ENCODE measurements at places on chromosomes 12 and 14.

- DNase-seq, result no peak
Measured at GRCh38 chr14:65352964-65353530, 59.5 kb upstream of the FUT8 start.

DNA sequence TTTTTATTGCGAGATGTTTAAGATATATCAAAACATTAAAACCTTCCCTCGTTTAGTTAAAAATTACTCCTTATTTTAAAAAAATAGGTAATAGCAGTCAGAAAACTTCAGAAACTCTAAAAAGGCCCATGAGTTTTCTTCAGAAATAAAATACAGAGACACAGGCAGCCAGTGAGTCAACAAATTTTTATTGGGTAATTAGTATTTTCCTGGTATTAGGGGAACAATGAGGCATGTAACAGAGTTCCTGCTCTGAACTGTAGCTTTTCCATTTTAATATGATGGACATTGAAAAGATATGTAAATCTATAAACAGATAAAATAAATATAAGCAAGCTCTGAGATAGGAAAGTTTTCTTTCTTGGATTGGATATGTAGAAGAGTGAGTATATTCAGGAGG is 399 bp upstream of the ZNF705A start:
- DNase-seq, result no peak

DNA sequence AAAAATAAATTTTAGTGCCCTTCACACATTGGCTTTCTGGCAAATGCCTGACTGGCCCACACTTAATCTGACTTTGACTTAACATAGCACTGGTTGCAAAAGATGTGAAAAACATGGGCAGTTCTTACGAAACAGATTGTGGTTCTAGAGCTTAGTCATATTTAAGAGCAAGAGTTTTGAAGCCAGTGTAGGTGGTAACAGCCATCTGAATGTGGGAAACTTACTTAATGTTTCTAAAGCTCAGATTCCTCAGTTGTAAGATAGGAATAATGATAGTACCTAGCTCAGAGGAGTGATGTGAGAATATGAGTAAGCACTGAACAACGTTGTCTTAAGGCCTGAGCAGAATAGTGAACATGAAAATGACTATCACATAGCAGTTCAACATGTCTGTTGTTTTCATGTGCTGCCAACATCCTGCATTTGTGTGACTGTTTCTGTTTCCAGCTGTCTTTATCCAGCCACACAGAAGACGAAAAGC is 262.7 kb downstream of the SYT1 start:
- no peak for DNase-seq

DNA sequence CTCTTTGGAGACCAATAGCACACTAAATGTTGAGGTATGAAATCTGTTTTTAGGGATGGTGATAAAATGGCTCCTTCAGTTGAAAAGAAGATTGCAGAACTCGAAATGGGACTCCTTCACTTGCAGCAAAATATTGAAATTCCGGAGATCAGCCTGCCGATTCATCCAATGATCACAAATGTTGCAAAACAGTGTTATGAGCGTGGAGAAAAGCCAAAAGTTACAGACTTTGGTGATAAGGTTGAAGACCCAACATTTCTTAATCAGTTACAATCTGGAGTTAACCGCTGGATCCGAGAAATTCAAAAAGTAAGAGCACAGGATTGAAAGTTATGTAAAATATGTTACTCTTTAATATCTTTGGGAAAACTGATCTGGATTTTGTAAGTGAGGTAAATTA is 15.3 kb downstream of the DYNC1H1 start:
- no peak for DNase-seq

Measured in activated CD4-positive, alpha-beta T cell treated with anti-CD3 and anti-CD28 coated beads, Interleukin-2, amount 50 U/mL, for 1 hour (primary cell).